ENCODE measurements at places on chromosomes 5 and 9.

GRCh38 chr9:117839862-117840261 is 135.7 kb downstream of the TLR4 start:
- DNase-seq, result no peak

DNA sequence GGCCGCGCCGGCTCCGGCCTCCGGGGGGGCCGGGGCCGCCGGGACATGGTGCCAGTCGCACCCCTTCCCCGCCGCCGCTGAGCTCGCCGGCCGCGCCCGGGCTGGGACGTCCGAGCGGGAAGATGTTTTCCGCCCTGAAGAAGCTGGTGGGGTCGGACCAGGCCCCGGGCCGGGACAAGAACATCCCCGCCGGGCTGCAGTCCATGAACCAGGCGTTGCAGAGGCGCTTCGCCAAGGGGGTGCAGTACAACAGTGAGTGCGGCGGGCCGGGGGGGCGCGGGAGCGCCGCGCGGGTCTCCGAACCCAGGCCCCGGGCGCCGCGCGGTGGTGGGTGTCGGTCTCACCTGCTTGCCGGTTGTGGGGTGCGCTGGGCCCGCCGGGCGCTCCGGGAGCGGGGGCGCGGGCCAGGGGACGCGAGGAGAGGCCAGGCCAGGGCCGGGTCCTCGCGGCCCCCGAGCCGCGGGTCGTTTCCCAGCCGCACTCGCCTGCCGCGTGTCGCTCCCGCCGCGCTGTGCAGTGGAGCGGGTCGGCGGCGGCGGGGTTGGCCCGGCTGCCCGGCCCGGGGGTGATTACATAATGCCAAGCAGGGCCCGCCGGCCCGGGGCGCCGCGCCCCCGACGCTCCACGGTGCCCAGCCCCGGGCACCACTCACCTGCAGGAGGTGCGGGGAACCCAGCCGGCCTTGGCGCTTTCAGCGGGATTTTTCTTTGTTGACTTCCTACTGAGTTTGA is 492 bp downstream of the RABL6 start:
- no peak for DNase-seq

- no peak for DNase-seq
Measured at GRCh38 chr5:54764102-54765090, 221.0 kb downstream of the ESM1 start.

GRCh38 chr9:100602342-100602801 is 24.5 kb downstream of the CAVIN4 start:
- DNase-seq, result no peak

GRCh38 chr5:145375521-145375920 is 459.6 kb downstream of the PRELID2 start:
- no peak for DNase-seq

DNA sequence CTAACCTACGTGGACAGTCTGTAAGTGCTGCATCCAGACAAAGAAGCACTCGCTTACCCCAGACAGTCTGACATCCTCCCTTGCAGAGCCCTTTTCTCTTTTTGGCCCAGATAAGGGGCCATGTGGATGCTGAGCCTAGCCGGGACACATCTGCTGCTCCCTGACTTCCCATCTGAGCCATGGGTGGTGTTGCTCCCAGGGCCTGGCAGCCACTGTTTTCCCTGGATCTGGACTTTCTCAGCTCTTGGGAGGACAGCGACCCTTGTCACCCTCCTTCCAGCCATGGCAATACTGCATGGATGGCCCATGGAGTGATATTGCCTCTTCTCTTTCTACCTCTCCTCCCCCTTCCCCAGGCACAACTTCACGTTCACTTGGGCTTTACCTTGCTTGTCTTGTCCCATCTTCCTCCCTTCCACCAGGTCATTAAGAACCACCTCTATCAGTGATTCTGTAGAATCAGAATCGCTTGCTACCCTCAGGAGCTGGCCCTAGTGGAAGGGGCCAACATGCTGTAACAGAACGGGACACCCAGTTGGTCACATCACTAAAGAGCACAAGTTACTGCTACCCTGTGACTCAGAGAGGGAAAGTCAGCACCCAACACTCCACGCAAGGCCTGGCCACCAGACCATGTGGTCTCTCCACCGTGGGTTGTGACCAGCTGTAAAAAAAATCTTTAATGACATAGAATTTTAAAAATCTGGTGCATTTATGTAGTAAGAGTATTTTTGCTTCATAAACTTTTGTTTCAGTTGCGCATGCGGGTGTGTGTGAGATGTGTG is 4.4 kb downstream of the NEURL1B start:
- DNase-seq, result no peak

- DNase-seq, result no peak
Measured at GRCh38 chr9:92767066-92768054, 2.7 kb upstream of the BICD2 start.

DNA sequence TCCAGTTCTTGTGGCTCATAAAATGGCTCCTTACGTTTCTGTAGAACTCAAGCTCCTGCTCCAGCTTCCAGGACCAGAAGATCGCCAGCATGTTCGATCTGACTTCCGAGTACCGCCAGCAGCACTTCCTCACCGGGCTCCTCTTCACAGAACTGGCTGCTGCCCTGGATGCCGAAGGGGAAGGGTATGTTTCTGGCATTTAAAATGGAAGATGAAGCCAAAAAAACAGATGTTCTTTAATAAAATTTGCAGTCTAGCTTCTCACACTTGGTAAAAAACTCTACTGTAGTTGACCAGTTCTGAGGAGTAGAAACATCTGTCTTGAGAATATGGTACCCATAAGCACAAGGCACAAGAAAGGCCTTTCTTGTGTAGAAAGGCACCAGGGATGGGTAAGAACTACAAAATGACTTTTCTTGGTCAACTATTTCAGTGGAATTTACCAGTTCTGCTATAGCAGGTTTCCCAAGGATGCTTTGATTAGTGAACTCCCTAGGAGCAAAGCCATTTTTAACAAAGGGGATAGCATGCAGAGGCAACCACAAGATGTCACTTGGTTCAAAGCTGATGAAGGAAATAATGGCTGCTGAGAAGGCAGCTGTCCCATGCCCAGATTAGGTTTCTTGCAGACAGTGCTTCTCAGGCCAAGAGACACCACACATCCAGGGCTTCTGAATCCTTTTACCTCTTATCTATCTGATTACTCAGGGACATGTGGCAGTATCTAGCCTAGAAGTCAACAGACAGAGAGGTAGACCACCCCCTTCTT is 192.4 kb downstream of the DOCK8 start:
- no peak for DNase-seq

- DNase-seq, result no peak
Measured at GRCh38 chr9:92599938-92600461, 64.2 kb upstream of the ECM2 start.

DNA sequence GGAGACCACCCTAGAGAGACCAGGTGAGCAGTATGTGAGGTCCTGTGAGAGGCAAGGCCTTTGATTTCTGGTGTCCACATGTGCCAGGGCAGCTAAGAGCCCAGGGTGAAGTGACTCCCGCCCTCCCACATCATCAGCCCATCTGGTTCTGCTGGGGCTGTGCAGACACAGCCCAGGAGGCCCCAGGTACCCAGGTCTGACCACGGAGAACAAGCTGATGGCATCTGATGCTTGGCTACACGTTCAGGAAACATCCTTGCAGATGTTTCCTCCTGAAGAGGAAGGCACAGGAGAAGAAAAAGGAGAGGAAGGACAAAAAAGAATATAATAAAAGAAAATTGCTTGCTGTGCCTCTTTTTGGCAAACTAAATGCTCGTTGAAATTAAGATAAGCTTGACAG is 225.8 kb downstream of the PAX5 start:
- no peak for DNase-seq

All from cortex of kidney (tissue), 1 donor.